ENCODE measurements at places on chromosomes 6 and 20. TPM values are rescaled to one million over a fixed set of nuclear protein-coding genes. Genes with fewer than 3 reads are reported as not detected.

DNA sequence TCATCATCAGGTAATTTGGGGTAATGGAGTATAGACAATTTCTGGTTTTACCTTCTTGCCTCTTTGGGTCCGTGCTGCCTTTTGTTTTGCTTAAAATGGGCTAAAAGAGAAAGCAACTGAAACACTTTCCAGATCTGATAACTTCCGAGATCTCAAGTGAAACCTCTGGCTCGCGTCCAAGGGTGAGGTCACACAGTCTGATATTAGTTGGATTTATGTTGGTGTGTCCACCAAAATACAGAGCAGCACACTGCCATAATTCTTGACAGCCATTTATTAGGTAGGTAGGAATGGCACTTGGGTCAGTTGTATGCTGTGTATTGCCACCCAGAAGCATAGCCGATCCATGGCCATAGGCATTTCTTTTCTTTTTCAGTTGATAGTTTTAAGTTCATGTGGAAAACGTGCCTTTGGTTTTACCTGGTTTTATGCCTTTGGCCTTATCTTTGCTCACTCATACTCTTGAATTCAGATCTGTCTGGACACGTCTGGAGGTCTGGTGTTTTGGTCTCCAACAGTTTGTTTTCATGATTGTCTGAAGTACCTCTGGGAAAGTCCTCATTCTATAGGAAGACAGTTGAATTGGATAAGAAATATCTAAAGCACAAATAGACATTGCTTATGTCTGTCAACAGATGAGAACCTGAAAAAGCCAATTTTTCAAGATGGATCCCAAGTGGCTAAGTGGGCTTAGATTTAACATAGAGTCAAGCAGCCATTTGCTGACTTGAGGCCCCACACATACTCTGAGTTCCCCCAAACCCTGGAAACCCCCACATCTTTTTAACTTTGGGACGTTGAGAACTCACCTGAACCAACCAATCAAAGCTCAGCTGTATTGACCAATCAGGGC, 320.8 kb downstream of the SOX4 start:
- DNase-seq: no peak
- no peak overlapping the region for H3K27ac ChIP-seq
- no peaks in the 10 kb centered on the region for H3K36me3 ChIP-seq
- H3K27me3 ChIP-seq: no peaks in the 10 kb centered on the region
- peaks cover 27% of the 10 kb centered on the region for H3K4me1 ChIP-seq
- no peak overlapping the region for H3K4me3 ChIP-seq

DNA sequence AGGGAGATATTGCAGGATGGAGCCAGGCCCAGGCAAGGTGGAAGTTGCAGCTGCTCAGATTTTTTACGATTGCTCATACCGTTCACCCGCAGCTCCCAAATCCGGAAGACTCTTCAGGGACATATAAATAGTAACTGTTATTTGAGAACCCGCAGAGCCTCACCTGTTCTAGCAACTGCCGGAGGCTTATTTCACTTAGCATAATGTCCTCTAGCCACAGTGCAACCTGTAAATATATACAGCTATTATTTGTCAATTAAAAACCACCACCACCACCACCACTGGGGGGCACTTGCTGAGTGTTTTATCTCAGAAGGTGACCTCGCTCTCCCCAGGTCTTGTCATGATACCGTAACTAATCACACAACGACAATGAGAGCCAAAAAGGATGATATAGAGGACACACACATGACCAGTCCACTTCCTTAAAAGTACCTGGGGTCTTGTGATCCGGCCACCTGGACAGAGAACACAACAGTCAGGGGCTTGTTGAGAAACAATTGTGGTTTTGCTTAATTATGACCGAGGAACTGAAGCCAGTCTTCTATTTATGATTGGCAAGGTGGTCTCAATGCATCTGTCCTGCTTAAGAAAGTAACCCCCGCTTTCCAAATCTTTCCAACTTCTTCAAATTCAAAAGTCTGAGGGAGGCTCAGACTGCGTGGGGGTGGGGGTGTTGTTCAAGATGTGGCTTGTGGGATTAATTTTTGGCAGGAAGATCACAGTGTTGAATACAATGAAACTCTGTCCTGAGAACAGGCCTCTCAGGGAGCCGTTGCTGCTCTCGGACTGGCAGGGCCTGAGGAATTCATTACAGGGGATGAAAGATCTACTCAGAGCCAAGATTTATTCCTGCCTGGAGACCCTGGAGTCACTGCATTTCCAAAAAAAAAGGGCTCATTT, 107.7 kb upstream of the PRND start:
- DNase-seq: peak; percentile 66
- no peaks in the 10 kb centered on the region for H3K27me3 ChIP-seq
- peaks cover 13% of the 10 kb centered on the region for H3K36me3 ChIP-seq
- H3K27ac ChIP-seq: peak overlapping the region; percentile 76

The CAGE1 gene
- not detected for polyA plus RNA-seq

The PTK7 gene
- polyA plus RNA-seq: not detected
